SK-N-SH (cell line): ENCODE measurements at places on chromosomes 4 and X. TPM values are rescaled to one million over a fixed set of nuclear protein-coding genes. Genes with fewer than 3 reads are reported as not detected.

OPRPN gene
- not detected in 2 replicates for polyA plus RNA-seq

DNA sequence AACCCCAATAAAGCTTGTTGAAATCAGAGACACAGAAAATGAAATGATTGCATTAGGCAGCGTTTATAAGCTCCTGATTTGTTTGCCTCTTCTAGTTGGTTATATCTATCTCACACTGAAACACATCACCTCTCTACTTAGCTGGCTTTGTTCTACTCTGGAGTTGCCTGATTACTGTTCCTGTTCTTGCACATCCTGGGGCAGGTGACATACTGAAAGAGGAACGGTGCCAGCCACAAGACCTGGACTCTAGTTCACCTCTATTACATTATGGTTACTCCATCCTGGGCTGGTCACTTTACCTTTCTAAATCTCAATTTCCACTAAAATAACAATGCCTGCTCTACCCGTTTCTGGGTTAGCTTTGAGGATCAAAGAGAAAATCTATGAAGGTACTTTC, 47.9 kb downstream of the TRIM2 start:
- H3K27me3 ChIP-seq: no peaks in the 10 kb centered on the region
- H3K27ac ChIP-seq: no peak overlapping the region
- 0 out of 2 replicates have a peak, but pooled peaks cover 10% of the 10 kb centered on the region for H3K4me1 ChIP-seq
- no peak for DNase-seq
- H3K36me3 ChIP-seq: no peaks in the 10 kb centered on the region

DNA sequence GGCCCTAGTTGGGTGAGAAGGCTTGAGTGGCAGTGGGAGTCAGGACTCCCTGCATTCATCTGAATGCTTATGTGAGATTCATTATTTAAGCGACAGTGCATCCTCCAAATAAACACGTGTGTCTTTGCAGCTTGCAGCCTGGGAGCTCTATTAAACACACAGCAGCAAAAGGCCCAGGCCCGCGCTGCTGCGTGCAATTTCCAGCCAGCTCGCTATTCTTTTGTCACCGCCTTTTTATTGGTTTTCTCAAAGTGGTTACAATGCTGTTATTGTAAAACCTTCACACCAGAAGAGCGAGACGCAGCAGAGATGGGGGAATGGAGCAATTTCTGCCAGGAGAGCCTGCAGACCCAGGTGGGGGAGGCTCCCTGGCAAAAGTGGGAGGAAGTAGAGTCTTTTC, 252.5 kb downstream of the BCOR start:
- no peak overlapping the region for H3K4me3 ChIP-seq
- no peak for DNase-seq
- H3K27ac ChIP-seq: no peak overlapping the region
- no peaks in the 10 kb centered on the region for H3K36me3 ChIP-seq
- H3K4me1 ChIP-seq: no peaks in the 10 kb centered on the region; the same call in 1 of the 2 replicates
- peaks cover 11% of the 10 kb centered on the region; the same call in 1 of the 2 replicates for H3K27me3 ChIP-seq

- no peaks in the 10 kb centered on the region; the same call in 1 of the 2 replicates for H3K27me3 ChIP-seq
- H3K27ac ChIP-seq: peak overlapping the region; percentile 27; the same call in 1 of the 2 replicates
- H3K36me3 ChIP-seq: peaks cover 3% of the 10 kb centered on the region
Measured at GRCh38 chrX:154539077-154539476, 7.6 kb downstream of the G6PD start.

GRCh38 chrX:9429767-9430166, 35.1 kb upstream of the TBL1X start:
- no peak overlapping the region for H3K27ac ChIP-seq
- no peaks in the 10 kb centered on the region for H3K36me3 ChIP-seq
- H3K27me3 ChIP-seq: no peaks in the 10 kb centered on the region
- H3K4me1 ChIP-seq: peaks cover 3% of the 10 kb centered on the region; the same call in 1 of the 2 replicates

ASB11 gene
- not detected in 2 replicates for polyA plus RNA-seq

GRCh38 chr4:26420438-26420837, 69.8 kb downstream of the CCKAR start:
- no peak for DNase-seq
- H3K36me3 ChIP-seq: peaks cover 23% of the 10 kb centered on the region
- no peak overlapping the region; the same call in 1 of the 2 replicates for H3K27ac ChIP-seq
- no peaks in the 10 kb centered on the region for H3K27me3 ChIP-seq
- H3K4me1 ChIP-seq: peaks cover 11% of the 10 kb centered on the region; the same call in 1 of the 2 replicates

GPRASP1 gene
- 2.7 and 3.2 TPM in 2 replicates for polyA plus RNA-seq

GRCh38 chrX:74510401-74510800, 89.1 kb downstream of the SLC16A2 start:
- H3K27me3 ChIP-seq: no peaks in the 10 kb centered on the region
- no peaks in the 10 kb centered on the region for H3K36me3 ChIP-seq
- H3K4me1 ChIP-seq: no peaks in the 10 kb centered on the region; the same call in 1 of the 2 replicates
- no peak overlapping the region for H3K27ac ChIP-seq

DNA sequence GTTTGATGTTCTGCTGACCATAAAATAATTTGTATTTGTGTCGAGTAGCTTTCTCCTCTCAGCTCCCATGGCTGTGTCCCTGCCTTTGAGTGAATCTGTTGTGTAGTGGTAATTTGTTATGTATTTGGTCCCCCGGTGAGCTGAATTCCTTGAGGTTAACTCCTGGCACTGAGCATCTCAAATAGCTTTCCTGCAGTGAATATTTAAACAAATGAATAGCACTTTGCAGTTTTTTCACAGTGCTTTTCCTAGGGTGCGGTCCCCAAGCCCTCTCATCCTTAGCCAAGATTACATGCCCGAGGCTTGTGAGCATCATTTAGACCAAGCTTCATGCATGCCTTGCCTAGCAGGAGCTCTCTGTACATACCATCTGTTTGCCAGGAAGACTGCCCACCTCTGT, 74.2 kb downstream of the CLDN34 start:
- no peak overlapping the region for H3K27ac ChIP-seq
- DNase-seq: no peak
- H3K4me1 ChIP-seq: no peaks in the 10 kb centered on the region

GRCh38 chr4:150079081-150079581, 886 bp downstream of the DCLK2 start:
- H3K4me1 ChIP-seq: peaks cover 22% of the 10 kb centered on the region

DNA sequence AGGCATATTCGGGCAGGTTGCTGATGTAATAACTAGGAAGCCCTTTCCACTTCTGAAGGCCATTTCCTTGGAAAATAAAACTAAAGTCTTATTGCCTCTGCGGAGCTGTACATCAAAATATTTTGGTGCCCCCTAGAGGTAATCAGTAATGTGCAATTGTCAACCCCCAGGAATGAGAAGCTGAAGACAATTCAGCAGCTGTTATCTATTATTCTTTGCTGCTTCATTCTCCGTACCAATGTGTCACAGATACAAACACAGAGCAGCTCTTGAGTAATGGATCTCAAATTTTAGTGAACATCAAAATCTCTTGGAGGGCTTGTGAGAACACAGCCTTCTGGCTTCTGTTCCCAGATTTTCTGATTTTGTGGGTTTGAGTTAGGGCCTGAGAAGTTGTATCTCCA, 3.5 kb upstream of the SLIT2 start:
- H3K4me3 ChIP-seq: no peak overlapping the region
- H3K36me3 ChIP-seq: no peaks in the 10 kb centered on the region
- DNase-seq: peak; percentile 55
- H3K27ac ChIP-seq: peak overlapping the region; percentile 62; the same call in 1 of the 2 replicates
- peaks cover 15% of the 10 kb centered on the region for H3K4me1 ChIP-seq

GRCh38 chrX:152813206-152813605, 17.4 kb downstream of the CETN2 start:
- no peaks in the 10 kb centered on the region for H3K27me3 ChIP-seq
- no peaks in the 10 kb centered on the region for H3K36me3 ChIP-seq
- no peak overlapping the region for H3K27ac ChIP-seq
- H3K4me1 ChIP-seq: no peaks in the 10 kb centered on the region

DNA sequence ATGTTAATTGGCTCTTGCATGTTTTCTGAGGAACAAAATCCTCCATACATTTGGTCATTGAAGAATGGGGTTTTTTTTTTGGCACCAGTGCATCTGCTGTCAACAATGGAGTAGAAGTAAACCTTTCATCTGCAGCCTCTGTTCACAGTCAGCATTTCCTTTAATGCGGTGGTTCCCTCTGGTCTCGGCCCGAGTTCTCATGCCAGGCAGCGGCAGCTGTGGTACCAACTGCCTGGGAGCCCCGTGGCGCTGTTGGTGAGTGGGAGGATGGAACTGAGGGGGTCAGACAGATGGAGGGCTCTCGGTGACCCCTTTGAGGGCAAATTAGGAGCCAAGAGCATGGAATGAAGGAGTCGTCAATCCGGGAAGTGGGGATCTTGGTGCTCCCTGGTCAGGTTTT, 114.7 kb downstream of the AFF1 start:
- H3K27ac ChIP-seq: no peak overlapping the region
- no peak for DNase-seq
- H3K4me3 ChIP-seq: no peak overlapping the region
- H3K4me1 ChIP-seq: peaks cover 11% of the 10 kb centered on the region
- H3K36me3 ChIP-seq: peaks cover 6% of the 10 kb centered on the region

DNA sequence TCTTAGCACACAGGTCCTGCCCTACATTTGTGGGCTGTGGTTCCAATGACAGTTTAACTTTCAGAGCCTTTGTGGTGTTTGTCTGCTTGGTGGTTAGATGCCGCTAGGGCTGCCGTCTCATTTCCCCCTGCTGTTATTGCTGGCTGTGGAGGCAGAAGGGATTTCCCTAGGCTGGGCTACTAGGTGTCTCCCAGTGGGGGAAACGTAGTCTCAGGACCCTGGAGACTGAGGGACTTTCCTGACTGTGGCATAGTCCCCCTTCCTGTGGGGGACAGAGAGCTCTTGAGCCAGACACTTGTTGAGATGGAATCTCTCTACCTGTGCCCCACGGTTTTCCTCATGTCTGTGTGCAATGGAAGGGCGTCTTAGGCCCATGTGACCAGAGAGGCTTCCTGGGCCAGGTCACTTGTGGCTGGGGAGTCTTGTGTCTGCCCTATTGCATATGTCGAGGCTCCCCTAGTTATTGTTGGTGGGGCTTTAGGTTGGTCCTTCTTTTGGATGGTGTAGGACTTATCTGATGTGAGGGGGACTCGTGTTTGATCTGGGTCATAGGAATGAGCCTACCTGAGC, 68.2 kb downstream of the ARHGAP10 start:
- DNase-seq: no peak
- no peaks in the 10 kb centered on the region for H3K4me1 ChIP-seq
- no peaks in the 10 kb centered on the region for H3K36me3 ChIP-seq
- H3K27ac ChIP-seq: no peak overlapping the region

DNA sequence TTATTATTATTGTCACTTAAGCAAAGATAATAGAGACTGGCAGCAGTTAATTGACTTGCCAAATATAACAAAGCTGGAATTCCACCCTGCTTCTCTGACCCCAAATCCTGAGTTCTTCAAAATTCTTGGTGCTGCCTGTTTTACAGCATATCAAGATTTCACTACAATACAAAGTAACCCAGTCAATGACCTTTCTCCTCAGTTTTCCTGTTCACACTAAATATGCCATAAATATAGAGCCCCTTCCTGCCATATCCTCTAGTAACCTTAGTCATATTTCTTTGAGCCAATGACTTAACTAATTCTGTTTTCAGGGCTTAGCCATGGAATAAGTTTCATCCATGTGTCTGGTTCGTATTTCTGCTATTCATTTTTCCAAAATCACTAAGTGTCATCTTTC, 315.3 kb upstream of the HS3ST1 start:
- H3K4me3 ChIP-seq: no peak overlapping the region
- DNase-seq: no peak
